Activated CD8-positive, alpha-beta T cell treated with anti-CD3 and anti-CD28 coated beads, Interleukin-2, amount 10 ng/mL, durations not matched to agents 7 days and 5 days (primary cell): ENCODE measurements at places on chromosomes 7 and 10.

GRCh38 chr10:78953113-78953798 is 115.5 kb upstream of the ZMIZ1 start:
- DNase-seq, result no peak

- no peak for DNase-seq
Observed at GRCh38 chr7:42085531-42085930, 151.5 kb downstream of the GLI3 start.

- DNase-seq, result no peak
Observed at GRCh38 chr7:31885171-31885570, 185.0 kb downstream of the PDE1C start.

DNA sequence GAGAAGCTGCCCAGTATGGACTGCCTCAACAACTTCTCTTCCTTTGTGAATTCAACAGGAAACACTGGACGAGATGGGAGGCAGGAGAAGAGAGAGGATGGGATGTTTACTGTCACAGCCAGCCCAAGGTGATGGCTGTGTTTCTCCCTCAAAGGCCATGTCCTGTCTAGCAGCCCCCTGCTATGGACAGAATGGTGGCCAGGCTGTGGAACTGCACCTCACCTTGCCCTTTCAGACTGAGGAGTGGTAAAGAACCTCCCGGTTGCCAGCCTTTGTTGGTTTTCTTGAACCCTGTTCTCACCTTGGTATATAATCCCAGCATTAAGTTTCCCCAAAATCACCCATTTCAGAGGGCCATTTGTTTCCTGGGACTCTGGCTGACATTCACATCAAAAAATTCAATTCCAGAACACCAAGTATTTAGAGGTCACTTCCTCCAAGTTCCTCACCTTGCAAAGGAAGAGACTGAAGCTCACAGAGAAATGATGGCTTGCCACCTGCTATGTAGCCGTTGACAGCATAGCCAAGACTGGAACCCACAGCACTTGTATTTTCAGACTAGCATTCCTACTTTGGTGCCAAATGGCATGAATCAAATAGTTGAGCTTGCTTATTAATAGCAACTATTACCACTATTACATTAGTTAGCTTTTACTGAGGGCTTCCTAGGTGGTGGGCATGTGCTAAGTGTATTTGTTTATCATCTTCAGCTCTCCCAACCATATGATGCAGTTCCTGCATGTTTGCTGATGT is 224.0 kb upstream of the GRB10 start:
- DNase-seq, result no peak

DNA sequence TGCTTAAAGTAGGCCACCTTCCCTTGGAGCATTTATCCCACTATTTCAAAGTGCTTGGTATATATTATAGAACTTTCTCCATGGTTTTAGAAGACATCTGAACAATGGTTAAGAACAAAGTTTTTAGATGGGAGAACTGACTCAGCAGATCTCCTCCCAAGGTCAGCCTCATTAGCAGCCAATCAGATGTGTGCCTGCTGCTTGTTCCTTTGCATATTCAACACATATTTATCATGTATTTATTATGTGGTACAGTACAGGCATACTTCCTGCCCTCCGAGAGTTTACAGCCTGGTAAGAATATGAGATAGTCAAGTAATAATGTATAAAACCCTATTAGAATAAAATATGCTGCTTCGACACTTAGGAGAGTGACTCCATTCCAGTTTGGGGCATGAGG is 120.1 kb upstream of the NRP1 start:
- no peak for DNase-seq

DNA sequence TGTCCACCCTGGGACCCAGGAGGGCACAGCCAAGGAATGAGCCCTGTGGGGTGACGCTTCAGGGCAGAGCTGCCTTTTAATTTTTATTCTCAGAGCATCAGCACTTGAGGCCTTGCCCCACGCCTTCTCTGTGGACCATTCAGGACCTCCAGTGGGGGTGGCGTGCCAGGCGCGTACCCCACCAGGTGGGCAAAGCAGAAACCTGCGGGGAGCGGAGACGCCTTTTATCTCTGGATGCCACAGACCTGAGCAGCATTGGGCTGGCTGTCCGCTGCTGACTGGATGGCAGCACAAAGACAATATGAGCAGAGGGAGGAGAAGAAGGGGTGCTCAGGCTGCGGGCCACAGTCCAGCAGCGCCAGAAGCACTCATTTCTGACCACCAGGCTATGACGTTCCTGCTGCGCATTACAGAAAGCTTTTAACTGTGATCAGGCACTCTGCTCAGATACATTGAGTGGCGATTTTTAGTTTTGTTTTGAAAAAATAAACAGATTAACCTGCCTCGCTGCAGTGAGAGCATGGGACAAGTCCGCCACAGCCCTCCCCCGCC is 90.4 kb upstream of the ANLN start:
- DNase-seq, result no peak

GRCh38 chr7:127791446-127792189 is 139.6 kb downstream of the SND1 start:
- no peak for DNase-seq

GRCh38 chr10:128047991-128048818 is 78.0 kb downstream of the MKI67 start:
- DNase-seq, result peak; percentile 61

DNA sequence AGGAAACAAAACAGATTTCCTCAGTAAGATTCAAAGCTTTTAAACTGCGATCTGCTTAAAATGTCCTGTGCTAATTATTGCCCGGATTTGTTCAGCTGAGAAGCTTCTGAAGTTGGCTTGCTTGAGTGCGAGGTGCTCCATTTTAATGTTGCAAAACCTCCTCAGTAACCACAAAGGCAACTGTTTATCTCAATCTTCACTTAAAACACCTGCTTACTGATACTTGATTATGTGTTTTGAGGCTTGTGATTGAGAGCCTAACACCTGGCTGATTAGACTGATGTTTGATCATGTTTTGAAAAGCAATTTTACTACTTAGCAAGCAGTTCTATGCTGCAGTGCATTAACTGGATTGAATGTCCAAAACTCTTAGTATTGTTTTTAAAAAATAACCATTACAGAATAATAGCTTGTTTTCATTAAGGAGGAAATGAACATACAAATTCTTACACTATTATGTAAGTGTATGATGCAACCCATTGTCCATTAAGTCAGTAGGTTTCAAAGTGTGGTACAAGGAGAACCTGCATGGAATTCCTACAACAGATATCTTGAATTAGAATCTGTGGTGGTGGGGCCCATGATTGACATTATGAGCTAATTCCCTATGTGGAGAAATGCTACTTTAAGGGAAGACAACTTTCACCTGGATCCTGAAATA is 96.9 kb upstream of the FAM180A start:
- DNase-seq, result no peak

GRCh38 chr7:115840702-115841101 is 189.9 kb downstream of the TFEC start:
- no peak for DNase-seq

GRCh38 chr10:25851548-25851947 is 82.5 kb upstream of the MYO3A start:
- no peak for DNase-seq

- DNase-seq, result peak; percentile 32
Observed at GRCh38 chr7:105759670-105760550, 116.5 kb downstream of the ATXN7L1 start.

DNA sequence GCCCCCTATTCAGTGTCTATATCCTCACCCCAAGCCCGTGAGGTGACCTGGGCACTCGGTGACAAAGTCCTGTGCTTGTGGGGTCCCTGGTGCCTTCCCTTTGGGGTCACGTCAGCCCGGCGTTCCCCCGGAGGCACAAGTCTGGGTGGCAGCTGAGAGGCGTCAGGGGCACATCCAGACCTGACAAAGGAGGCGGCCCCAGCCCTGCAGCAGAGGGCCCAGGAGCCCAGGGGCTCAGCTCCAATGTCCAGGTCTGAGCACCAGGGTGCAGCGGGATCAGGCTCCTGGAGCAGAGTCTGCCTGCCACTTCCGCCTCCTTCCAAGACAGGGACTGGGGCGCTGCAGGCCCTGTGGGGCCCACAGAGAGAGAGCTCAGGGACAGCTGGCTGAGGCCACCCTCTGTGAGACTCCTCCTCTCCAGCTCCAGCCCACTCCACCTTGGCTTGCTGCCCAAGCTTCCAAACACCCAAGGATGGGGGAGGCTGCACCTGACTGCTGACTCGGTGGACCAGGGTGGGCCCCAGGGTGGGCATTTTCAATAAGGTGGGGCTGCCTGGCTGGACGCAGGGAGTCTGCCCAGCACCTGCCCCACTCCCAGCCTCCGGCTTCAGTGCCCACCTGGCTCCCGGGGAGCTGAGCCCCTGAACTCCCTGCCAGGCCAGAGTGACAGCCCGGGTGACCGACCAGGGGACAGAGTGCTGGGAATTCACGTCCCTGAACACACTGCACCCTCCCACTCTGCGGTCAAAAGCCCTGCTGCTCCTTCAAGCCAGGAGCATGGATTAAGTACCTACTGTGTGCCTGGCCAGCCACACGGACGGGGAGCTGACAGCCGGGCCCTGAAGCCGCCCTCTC is 1.0 kb upstream of the KNDC1 start:
- DNase-seq, result no peak

- no peak for DNase-seq
Observed at GRCh38 chr10:122510736-122511135, 49.4 kb downstream of the HTRA1 start.

DNA sequence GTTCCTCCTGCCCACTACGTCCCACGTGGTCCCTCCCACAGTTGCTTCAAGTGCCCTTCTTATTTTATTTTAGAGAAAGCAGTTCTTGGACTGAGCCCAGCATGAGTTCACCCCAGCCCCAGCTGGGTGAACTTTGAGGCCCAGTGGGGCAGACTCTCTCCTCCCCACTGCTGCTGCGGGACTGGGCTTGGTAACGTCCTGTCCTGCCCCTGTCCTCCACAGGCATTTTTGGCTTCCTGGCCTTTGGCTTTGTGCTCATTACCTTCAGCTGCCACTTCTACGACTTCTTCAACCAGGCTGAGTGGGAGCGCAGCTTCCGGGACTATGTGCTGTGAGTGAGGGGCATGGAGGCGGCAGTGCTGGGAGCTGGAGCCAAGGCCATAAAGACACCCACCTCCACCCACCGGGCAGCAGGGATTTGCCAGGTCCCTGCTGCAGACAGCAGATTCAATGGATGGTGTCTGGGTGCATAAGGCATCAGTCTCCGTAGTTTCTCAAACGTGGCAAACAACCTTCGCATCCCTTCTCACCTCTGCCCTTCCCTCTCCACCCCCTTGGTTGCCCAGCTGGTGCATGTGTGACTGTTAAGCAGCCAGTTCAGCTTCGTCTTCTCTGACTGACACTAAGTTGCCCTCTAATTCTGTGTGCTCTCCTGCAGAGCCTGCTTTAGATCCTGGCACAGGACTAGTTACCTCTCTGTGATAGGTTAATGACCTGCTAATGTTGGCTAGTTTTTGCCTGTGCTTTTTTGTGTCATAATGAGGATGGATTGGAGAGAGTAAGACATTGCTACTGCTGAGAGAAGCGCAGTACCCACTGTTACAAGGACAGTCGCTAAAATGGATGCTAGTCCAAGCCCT is 15.5 kb upstream of the AHCYL2 start:
- no peak for DNase-seq

DNA sequence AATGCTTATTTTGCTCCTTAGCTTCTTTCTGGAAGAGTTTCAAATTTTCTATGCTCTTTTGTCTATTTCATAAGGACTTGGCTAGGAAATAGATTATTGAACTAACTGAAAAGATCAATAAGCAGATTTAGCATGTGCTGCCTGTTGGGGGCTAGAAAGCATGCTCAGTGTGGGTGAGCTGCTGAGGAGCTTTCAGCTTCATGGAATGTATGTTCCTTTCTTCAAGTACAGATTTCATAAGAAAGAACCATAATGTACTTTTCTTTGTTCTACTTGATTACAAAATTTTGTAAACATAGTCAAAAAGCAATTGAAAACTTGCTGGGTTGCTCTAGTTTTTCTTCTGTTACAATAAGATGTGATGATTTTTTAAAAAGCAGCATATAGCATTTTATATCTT is 73.8 kb downstream of the TAF3 start:
- no peak for DNase-seq

- DNase-seq, result no peak
Observed at GRCh38 chr7:33748793-33749192, 156.5 kb upstream of the BMPER start.

GRCh38 chr10:480928-481552 is 208.4 kb downstream of the DIP2C start:
- no peak for DNase-seq
